Fibroblast of the aortic adventitia (primary cell): ENCODE measurements at places on chromosomes 7 and 10. TPM values are rescaled to one million over a fixed set of nuclear protein-coding genes. Genes with fewer than 3 reads are reported as not detected.

The FBXO24 gene
- total RNA-seq = 0.54 TPM in 1 of 2 replicates, not detected in the other

The CFAP46 gene
- total RNA-seq = 0.09 and 1.5 TPM in 2 replicates

The ACTR3C gene
- total RNA-seq = 0.54 TPM in 1 of 2 replicates, not detected in the other

The OIT3 gene
- total RNA-seq = not detected in 2 replicates

The PDE6C gene
- total RNA-seq = not detected in 2 replicates

The PEX1 gene
- total RNA-seq = 7.5 and 22.3 TPM in 2 replicates

The ANKRD30A gene
- total RNA-seq = not detected in 2 replicates
